ENCODE measurements at places on chromosomes 11 and 22.

DNA sequence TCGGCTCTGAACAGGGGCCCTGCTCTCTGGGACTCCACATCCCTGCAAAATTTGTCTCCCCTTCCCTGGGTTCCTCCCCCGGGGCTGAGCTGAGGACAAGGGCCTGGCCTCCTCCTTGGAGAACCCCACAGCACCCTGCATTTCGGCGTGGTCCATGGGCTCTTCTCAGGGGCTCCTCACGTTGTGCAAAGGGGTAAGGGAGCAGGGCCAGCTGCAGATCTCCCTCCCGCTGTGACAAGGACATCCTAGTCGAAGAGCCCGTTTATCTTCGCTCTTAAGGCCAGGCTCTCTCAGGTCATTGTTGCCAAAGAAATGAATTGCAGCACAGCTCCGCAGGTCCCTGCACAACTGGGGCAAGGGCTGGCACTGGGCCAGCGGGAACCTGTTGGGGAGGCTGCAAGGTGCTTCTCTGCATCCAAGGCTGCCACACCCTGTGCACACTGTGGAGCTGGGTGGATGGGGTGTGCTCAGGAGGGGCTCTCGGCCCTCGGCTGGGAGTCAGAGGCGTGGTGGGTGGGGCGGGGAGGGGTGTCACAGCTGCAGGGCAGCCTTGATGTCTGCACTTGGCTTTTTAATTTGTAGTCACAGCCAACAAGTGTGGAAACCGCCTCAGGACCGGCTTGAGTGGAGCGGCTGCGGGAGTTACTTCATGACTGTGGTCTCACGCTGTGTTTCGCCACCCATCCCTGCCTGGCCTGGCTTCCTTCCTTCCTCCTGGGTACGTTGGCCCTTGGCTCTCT, 26.6 kb upstream of the SEPTIN5 start:
- DNase-seq: no peak

DNA sequence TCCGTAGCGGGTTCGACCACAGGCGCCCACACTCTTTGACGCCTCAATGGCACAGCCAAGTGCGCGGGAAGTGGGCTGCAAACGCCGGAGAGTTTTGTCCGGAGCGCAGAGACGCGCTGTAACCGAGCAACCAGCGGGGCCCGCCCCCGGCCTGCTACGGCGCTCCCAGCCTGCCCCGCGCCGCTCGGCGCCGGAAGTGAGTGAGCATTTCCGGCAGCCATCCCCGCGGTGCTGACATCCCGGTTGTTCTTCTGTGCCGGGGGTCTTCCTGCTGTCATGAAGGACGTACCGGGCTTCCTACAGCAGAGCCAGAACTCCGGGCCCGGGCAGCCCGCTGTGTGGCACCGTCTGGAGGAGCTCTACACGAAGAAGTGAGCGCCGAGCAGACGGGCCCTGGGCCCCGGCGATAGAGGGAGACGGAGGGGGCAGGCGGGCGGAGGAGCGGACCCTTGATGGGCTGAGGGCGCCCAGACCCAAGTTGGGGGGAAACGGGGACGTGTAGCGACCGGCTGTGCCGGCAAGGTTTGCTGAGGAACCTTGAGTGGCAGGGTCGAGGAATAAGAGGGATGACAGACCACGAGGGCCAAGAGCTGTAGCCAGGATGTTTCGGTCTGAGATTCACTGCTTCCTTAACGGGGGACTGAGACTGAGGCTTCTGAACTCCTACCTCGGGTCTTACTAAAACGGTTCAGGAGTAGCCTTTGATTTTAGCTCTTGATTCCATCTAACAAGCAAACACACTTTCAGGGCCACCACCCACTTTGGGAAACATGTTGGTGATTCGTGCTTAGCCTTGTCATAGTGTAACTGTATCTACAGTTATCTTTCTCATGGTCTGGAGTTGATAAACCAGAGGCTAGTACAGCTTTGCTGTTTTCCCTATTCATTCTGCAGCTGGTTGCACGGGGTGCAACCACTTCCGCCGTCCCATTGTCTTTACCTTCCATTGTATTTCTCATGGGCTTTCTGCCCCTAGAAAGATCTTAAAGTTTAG, at the start of gene PSMD13:
PSMD13 (plus strand) TSS at position 203 of the 994 bp plus-strand sequence; CDS start at position 277, 74 bp downstream.
- DNase-seq: peak; percentile 79

DNA sequence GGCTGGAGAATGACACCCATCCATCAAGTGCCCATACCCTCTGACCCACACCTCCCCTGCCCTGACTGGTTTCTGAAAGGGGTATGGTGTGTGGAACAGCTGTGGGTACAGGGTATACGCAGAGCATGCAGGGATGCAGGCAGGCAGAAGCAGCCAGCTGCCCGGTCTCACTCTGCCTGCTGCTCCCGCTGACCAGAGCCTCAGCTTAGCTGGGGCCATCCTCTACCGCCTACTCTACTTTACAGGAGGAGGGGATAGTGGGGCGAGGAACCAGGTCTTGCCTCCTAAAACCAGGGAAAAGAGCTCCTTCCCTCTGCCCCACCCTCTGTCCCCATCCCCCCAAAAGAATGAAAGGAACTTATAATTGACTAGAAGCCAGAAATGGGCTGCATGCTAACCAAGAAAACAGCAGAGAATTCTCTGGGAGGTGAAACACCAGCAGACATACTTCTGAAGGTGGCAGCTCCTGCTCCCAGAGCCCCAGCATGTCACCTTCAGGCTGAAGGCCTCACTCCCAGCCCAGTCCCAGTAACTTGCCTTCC, 13.0 kb upstream of the CHRM4 start:
- DNase-seq: no peak

DNA sequence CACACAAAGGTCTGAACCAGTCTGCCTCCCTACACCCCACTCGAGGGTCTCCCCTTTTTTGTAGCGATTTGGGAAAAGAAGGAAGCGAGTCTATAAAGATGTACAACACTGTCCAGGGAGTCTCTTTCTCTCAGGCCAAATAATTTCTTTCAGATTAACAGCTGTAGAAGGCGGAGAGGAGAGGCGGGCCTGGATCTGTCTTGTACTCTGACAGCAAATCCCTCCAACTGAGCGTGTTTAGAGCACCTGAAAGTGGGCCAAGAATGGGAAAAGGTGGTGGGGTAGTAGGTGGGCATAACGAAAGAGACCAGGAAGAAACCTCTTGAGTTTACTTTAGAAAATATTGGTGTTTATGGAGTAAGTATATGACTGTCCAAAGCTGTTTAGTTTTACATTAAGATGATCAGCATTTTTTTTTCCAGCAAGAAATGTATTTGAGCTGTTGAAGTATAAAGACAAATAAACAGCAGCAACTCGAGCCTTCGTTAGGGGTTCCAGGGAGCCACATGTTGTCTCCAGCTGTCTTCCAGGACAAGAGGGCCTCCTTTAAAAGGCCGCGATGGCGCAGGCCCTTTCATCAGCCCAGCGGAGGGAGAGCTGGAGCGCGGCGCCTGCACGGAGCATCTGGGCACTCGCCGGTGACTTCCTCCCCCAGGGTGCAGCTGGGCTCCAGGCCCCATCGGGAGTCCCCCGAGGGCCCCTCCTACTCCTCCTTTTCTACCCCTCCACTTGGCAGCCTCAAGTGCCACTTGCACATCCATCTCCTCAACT, 34.9 kb downstream of the SCUBE1 start:
- DNase-seq: no peak

DNA sequence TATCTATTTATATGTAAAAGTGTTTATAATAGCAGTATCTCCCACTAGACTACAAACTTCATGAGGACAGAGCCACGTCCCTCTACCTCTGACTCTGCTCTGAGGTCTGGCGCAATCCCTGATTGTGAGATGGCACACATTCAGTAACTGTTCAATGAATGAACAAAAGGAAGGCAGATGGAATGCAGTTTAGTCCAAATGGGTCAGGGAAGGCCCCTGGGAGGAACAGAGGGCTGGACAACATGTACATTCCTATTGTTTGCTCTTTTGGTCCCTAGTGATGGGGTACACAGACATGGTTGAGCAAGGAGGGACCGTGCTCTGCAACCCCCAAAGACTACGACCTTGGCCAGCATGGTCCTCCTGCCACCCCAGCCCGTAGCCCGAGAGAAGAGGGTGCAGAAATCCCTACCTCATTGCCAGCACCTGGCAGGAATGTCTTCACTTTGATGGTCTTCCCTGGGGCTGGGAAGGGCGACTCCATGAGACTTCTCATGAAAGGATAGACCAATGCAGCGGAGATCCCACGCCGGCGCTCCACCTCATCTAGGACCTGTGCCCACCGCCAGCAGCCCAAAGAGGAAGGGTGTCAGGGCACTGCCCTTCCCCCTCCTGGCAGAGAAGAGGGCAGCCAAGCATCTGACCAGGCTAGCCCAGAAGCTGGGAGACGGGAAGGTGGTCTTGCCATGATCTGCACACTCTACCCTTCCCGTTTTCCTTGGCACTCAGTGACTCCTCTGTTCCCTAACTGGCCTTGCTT, 24.3 kb downstream of the RPL27A start:
- DNase-seq: no peak

- no peak for DNase-seq
Measured at GRCh38 chr11:111355956-111356659, 23.0 kb downstream of the POU2AF1 start.

DNA sequence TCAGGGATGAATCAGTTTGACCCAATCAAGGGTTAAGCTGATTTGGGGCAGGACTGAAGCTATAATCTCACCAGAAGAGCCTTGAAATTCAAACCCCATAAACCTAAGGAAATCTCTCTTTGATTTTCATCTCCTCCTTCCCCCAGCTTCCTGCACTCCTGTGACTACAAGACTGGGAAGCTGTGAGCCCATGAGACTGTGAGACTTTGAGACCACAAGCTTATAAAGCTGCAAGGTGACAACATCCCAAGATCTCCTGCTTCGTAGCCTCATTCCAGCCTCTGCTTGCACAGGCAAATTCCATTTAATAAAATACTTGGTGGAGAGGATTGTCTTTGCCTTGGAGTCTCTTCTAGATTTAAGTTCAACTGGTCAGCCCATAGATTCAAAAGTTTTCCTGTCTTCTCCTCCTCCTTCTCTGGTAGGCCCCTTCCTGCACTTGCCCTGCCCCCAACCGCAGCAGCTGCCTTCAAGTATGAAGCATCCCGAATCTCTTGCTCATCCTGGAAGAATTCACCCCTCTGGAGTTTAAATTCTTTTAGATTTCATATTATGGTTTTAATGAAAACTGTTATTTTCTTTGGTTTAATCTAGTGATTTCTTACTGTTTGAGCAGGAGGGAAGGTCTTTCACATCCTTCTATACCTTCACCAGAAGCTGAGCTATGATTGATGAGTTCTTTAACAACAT, 42.1 kb downstream of the PAMR1 start:
- peak; percentile 35 for DNase-seq

DNA sequence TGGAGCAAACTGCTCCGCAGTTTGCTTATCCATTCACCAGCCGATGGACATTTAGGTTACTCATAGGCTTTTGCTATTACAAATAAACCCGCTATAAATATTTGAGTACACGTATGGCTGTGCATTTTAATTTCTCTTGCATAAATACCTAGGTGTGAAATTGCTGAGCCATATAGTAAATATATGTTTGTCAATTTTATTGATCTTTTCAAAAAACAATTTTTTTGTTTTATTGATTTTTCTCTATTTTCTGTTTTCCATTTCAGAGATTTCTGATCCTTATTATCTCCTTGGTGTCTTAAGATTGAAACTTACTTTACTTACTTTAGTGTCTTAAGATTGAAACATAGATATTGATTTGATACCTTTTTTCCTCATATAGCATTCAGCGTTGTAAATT, 4.5 kb downstream of the ZNF74 start:
- DNase-seq: no peak

- no peak for DNase-seq
Measured at GRCh38 chr11:111336582-111337256, 38.4 kb downstream of the POU2AF3 start.

DNA sequence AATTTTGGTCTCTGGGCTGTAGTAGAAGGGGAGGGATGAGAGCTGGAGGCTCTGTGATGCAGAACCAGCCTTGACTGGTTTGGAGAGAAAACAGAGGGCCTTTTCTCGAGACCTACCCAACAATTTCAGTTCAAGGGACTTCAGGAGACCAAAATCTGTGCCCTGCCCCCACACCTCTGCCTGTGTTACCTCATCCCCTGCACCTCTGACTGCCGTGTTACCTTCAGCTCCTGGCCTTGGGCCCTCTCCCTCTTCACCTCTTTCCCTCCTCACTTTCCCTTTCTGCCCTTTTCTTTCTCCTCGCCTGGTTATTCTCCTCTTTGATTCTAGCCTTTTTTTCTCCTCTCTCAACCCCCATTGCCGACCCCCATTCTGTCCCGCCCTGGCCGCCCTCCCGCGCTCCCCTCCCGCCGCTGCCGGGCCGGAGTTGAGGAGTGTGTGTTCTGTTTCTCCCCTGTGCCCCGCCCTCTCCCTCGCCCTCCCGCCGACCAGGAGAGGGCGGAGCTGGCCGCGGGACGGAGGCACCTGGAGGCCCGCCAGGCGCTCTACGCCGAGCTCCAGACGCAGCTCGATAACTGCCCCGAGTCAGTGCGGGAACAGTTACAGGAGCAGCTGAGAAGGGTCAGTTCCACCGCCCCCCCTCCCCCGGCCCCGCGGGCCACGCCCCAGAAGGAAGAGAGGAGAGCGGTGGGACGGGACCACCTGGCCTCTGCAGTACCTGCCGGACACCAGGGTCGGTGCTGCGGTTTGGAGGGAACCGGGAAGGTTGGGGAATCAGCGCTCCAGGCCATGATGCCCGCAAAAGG, 27.2 kb downstream of the PHLDB1 start:
- DNase-seq: no peak

DNA sequence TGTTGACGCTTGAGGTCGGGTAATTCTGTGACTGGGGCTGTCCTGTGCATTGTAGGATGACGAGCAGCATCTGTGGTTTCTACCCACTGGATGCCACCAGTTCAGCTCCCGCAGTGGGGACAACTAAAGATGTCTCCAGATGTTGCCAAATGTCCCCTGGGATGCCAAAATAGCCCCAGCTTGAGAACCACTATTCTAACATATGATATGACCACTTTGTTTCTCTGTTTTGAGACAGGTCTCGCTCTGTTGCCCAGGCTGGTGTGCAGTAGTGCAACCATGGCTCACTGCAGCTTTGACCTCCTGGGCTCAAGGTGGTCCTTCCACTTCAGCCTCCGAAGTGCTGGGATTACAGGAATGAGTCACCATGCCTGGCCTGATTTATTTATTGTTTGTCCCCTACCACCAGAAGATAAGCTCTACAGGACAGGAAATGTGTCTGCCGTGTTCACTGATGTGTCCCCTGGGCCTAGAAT, 4.4 kb upstream of the MEN1 start:
- DNase-seq: peak; percentile 53

GRCh38 chr11:67372993-67373647, at the start of gene CLCF1:
CLCF1 (minus strand) TSS chr11:67373598; CDS start chr11:67373539, 59 bp downstream.
- DNase-seq: no peak

- peak; percentile 90 for DNase-seq
Measured at GRCh38 chr22:38239101-38239761, 33.6 kb downstream of the TMEM184B start.

- DNase-seq: no peak
Measured at GRCh38 chr11:100738701-100739270, 51.7 kb downstream of the ARHGAP42 start.

- DNase-seq: no peak
Measured at GRCh38 chr11:79436919-79437277, 3.9 kb downstream of the TENM4 start.

Measured in A172 (cell line).